Placental pericyte (primary cell): ENCODE measurements at places on chromosomes 3 and 15. TPM values are rescaled to one million over a fixed set of nuclear protein-coding genes. Genes with fewer than 3 reads are reported as not detected.

The MAGEL2 gene
- total RNA-seq = under 0.01 TPM in 2 replicates

The EFCC1 gene
- total RNA-seq = under 0.01 and 0.86 TPM in 2 replicates

The EIF4G1 gene
- total RNA-seq = 351 and 464 TPM in 2 replicates

The WDR72 gene
- total RNA-seq = not detected in 2 replicates

The RPL32 gene
- total RNA-seq = 338 and 975 TPM in 2 replicates
